Retinal pigment epithelial cell (primary cell): ENCODE measurements at places on chromosomes 1 and 21.

GRCh38 chr1:115210302-115210711 is 121.0 kb upstream of the TSPAN2 start:
- DNase-seq: no peak

GRCh38 chr1:151809290-151809984 is 4.2 kb upstream of the LINGO4 start:
- DNase-seq: no peak

GRCh38 chr21:44556879-44557278 is 1.7 kb downstream of the KRTAP10-3 start:
- no peak for DNase-seq

- no peak for DNase-seq
These were observed 20.8 kb downstream of the SCYL3 start for GRCh38 chr1:169872906-169873305.

DNA sequence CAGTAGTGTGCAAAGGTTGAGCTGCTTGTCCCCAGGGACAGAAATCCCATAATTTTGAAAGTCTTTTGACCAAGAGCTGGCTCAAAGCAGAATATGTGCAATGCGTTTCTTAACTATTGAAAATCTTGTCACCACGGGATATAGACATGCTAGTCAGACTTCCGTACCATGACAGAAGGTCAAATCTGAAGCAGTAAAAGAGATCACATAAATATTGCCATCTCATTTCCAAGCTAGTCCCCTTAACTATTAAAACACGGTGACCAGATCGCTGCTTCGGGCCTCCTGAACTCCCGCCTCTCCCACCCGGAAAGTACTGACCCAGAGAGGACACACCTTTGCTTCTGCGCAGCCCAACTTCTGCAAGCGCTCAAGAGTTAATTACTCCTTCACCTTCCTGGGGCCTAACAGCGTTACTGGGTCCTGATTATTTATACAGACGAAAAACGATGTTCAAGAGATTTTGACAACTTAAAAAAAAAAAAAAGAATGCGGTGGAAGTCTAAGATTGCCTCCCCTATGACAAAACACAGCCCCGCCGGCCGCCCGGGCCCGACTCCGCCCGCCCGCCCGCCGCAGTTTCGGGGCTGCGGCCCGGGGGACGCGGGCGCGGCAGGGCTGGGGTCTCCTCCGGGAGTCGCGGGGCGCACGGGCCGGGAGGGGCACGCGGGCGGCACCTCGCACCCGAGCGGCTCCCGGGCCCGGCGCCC is 692 bp downstream of the SORT1 start:
- no peak for DNase-seq

GRCh38 chr21:42541618-42542017 is 28.0 kb downstream of the SLC37A1 start:
- DNase-seq: no peak

GRCh38 chr1:55070293-55071164 is 31.2 kb downstream of the PCSK9 start:
- DNase-seq: no peak

- DNase-seq: no peak
These were observed 4.2 kb downstream of the ADORA3 start for GRCh38 chr1:111499026-111499785.

DNA sequence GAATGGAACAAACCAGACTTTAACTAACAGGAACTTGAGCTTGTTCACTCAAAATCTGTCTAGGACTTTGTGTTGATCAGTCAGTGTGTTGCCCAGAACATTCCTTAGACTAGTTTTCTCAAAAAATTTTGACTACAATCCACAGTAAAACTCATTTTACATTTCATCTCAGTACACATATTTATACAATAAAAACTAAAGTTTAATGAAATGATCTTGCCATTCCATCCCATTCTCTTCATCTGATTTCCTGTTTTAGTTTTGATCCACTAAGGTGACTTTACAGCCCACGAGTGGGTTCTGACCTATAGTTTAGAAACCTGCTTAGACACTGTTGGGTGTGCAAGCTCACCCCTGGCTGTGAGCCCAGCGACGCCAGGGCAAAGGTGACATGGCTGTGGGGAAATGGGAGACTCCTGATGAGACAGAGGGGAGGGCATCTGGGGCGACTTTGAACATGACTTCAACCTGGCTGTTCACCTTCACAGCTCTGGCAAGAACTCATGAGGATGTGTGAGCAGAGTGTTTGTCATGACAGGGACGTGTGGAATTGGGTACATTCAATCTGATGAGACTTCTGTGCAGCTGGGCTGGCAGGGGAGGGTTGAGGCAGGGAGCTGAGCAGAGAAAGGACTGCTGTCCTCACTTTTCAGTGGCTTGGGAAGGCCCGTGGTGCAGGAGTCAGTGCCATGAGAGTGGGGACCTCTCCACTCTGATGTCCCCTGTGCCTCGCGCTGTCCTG is 40.6 kb downstream of the LHX4 start:
- DNase-seq: no peak

- DNase-seq: peak; percentile 75
These were observed at the start of the genes ANKRD34A and POLR3GL for GRCh38 chr1:145964328-145965118. TSS of gene ANKRD34A (minus strand) at chr1:145964575. CDS start at chr1:145961759, 2,816 bp downstream. TSS of gene POLR3GL (plus strand) at chr1:145964690. CDS start at chr1:145974866, 10,176 bp downstream.

GRCh38 chr21:29075706-29076466 is 2.4 kb upstream of the CCT8 start:
- DNase-seq: no peak

DNA sequence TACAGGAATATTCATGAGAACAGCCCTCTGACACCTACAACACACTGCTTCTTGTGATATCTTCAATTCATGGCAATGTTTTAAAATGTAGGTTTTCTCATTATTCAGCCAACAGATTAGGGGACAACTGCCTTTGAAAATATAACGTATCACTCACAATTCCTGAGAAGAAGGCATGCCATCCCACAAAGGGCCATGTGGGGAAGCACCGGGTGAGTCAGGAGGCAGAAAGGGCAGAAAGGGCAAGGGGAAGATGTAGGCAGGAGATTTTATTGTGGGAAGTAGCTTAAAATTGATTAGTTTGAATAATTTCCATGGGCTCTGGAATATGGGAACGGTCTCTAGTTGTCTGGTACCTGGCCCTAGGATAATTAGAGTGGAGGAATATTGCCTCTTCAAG is 165.7 kb downstream of the HHIPL2 start:
- DNase-seq: no peak
